A549 treated with Mapracorat at 1 μM for 4 hours (cell line): ENCODE measurements at places on chromosomes 4 and X. TPM values are rescaled to one million over a fixed set of nuclear protein-coding genes. Genes with fewer than 3 reads are reported as not detected.

IGSF1 gene
- 0.21 to 1.0 TPM (median 0.29 TPM) in 5 replicates for total RNA-seq

GIMD1 gene
- not detected in 5 replicates for total RNA-seq

GAGE12H gene
- not detected in 5 replicates for total RNA-seq

PDGFRA gene
- 0.33 to 0.79 TPM (median 0.47 TPM) in 5 replicates for total RNA-seq

PJA1 gene
- total RNA-seq: 11.1 to 15.5 TPM (median 13.1 TPM) in 5 replicates

CT83 gene
- not detected in 5 replicates for total RNA-seq

SYTL5 gene
- 0.21 to 0.34 TPM (median 0.30 TPM) in 5 replicates for total RNA-seq

OTUD6A gene
- not detected in 5 replicates for total RNA-seq

MAP7D2 gene
- total RNA-seq: 5.1 to 6.1 TPM (median 5.7 TPM) in 5 replicates

TNIP3 gene
- 0.12 to 0.56 TPM (median 0.44 TPM) in 5 replicates for total RNA-seq

PABPC1L2A gene
- not detected in 5 replicates for total RNA-seq

MSN gene
- 234 to 311 TPM (median 285 TPM) in 5 replicates for total RNA-seq

DOK7 gene
- total RNA-seq: 0.19 to 0.82 TPM (median 0.48 TPM) in 5 replicates

PPP2R2C gene
- total RNA-seq: 25.5 to 36.4 TPM (median 35.9 TPM) in 5 replicates

MAGEB1 gene
- not detected in 5 replicates for total RNA-seq

ABLIM2 gene
- 4.4 to 9.4 TPM (median 6.4 TPM) in 5 replicates for total RNA-seq

BMP3 gene
- not detected in 5 replicates for total RNA-seq

DCAF12L1 gene
- total RNA-seq: not detected in 5 replicates

MAGEA11 gene
- total RNA-seq: 0.07 TPM in 1 of 5 replicates, not detected in the others

DCX gene
- not detected in 5 replicates for total RNA-seq

UGT2A1 gene
- not detected in 5 replicates for total RNA-seq

RWDD4 gene
- 17.7 to 19.2 TPM (median 18.6 TPM) in 5 replicates for total RNA-seq

HPGDS gene
- total RNA-seq: not detected in 5 replicates

CHRDL1 gene
- total RNA-seq: not detected in 5 replicates

DRD5 gene
- not detected in 5 replicates for total RNA-seq

TLR3 gene
- total RNA-seq: 0.14 to 0.56 TPM (median 0.35 TPM) in 5 replicates

CXCL1 gene
- total RNA-seq: 6.0 to 8.7 TPM (median 7.9 TPM) in 5 replicates

POLA1 gene
- total RNA-seq: 9.7 to 11.8 TPM (median 10.3 TPM) in 5 replicates

DCAF12L2 gene
- total RNA-seq: 0.06 to 0.18 TPM (median 0.16 TPM) in 3 of 5 replicates, not detected in the others

NAT8L gene
- 8.6 to 14.7 TPM (median 13.8 TPM) in 5 replicates for total RNA-seq

ARMCX1 gene
- total RNA-seq: 0.18 to 0.58 TPM (median 0.34 TPM) in 5 replicates

SHISA3 gene
- not detected in 5 replicates for total RNA-seq
